H1 (cell line): ENCODE measurements at places on chromosomes 12 and 14. TPM values are rescaled to one million over a fixed set of nuclear protein-coding genes. Genes with fewer than 3 reads are reported as not detected.

DNA sequence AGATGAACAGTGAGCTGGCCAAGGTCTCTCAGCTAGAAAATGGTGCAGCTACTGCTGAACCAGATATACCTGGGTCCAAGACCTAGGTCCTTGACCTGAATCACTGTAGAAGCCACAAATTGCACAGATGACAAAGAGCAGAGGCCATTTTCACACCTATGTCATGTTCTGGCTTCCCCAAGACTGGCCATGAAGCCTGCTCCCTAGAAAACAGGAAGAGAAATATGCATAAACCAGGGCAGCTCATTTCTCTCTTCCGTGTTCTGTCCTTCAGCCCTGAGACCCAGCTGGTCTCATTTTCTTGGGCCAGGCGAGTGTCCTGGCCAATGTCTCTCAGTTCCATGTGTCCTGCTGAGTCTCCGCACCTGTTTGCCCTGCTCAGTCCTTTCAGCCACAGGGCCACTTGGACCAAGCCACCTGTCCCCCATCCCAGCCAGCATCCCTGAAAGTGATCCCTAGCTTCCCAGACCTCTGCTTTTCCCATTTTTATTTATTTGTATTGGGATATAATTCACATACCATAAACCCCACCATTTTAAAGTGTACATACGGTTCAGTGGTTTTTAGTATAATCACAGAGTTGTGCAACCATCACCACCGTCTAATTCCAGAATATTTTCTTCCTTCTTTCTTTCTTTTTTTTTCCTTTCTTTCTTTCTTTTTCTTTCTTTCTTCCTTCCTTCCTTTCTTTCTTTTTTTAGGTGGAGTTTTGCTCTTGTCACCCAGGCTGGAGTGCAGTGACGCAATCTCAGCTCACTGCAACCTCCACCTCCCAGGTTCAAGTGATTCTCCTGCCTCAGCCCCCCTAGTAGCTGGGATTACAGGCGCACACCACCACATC is 27.0 kb downstream of the P2RX7 start:
- no peaks in the 10 kb centered on the region for H3K36me3 ChIP-seq
- H3K27me3 ChIP-seq = no peaks in the 10 kb centered on the region
- DNase-seq = no peak
- H3K4me1 ChIP-seq = no peaks in the 10 kb centered on the region
- no peak overlapping the region for H3K4me3 ChIP-seq
- no peak overlapping the region for H3K27ac ChIP-seq

DNA sequence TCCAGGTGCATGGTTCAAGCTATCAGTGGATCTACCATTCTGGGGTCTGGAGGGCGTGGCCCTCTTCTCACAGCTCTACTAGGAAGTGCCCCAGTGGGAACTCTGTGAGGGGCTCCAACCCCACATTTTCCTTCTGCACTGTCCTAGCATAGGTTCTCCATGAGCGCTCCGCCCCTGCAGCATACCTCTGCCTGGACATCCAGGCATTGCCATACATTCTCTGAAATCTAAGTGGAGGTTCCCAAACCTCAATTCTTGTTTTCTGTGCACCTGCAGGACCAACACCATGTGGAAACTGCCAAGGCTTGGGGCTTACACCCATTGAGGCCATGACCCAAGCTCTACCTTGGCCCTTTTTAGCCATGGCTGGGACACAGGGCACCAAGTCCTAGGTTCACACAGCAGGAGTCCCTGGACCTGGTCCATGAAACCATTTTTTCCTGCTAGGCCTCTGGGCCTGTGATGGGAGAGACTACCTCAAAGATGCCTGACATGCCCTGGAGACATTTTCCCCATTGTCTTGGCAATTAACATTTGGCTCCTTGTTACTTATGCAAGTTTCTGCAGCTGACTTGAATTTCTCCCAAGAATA is 76.8 kb downstream of the CRADD start:
- peaks cover 6% of the 10 kb centered on the region; the same call in 1 of the 2 replicates for H3K36me3 ChIP-seq
- no peak overlapping the region for H3K4me3 ChIP-seq
- DNase-seq = no peak
- no peak overlapping the region for H3K27ac ChIP-seq

GRCh38 chr12:116068371-116068770 is 209.1 kb downstream of the MED13L start:
- no peak overlapping the region for H3K27ac ChIP-seq
- no peak overlapping the region for H3K4me3 ChIP-seq
- peaks cover 4% of the 10 kb centered on the region for H3K4me1 ChIP-seq
- H3K36me3 ChIP-seq = no peaks in the 10 kb centered on the region

DNA sequence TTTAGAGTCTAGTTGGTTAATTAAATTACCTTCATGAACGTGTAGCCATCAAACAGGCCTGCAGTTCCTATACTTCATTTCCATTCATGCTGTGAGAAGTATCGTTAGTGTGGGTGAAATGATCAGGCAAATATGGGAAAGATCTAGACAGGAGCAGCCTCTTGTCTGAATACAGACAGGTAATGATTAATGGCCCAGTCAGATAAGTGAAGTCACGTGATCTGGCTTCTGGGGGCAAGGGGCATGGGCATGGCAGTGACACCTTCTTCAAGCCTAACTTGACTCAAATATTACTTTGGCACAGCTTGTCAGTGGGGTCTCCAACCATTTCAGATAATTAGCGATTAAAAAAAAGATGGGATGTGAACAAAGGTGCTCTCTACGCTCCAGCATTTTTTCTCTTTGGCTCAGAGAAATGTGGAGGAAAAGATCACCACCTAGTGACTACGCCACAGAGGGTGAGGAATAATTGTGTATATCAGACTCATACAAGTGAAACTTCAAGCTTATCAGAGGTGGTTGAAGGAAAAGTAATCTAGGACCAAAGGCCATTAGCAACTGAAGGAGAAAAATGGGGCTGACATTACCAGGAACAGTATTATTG is 17.8 kb downstream of the GUCY2C start:
- H3K4me3 ChIP-seq = no peak overlapping the region
- no peaks in the 10 kb centered on the region for H3K36me3 ChIP-seq
- H3K4me1 ChIP-seq = no peaks in the 10 kb centered on the region
- H3K27me3 ChIP-seq = no peaks in the 10 kb centered on the region; the same call in 1 of the 2 replicates
- no peak for DNase-seq

DNA sequence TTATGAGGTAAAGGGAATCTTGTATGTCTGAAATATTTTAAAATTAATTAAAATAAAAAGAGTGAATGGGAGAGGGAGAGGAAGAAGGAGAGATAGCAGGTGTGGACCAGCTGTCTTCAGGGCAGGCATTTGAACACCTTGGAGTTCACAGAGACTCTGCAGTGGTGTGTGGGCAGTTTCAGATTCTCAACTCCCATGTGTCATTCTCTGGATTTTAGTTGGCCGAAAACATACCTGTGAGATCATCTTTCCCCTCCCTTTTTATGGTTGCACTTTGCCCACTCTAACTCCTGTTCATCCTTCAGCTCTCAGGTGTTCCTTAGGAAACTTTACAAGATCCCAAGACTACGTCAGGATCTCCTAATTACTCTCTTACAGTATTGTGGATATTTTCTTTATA is 108.1 kb downstream of the ERC1 start:
- H3K4me1 ChIP-seq = peaks cover 7% of the 10 kb centered on the region; the same call in 1 of the 2 replicates
- no peaks in the 10 kb centered on the region for H3K36me3 ChIP-seq
- no peak for DNase-seq
- no peaks in the 10 kb centered on the region for H3K27me3 ChIP-seq

The TAS2R10 gene
- total RNA-seq = not detected in 2 replicates

The COL2A1 gene
- 11.7 and 14.6 TPM in 2 replicates for total RNA-seq

The ACOT4 gene
- total RNA-seq = 0.48 and 0.80 TPM in 2 replicates
